Upper lobe of right lung (tissue), 1 donor: ENCODE measurements at places on chromosomes 12 and 14. TPM values are rescaled to one million over a fixed set of nuclear protein-coding genes. Genes with fewer than 3 reads are reported as not detected.

GRCh38 chr12:50050410-50051098, 6.8 kb upstream of the ASIC1 start:
- DNase-seq = peak; percentile 86

DNA sequence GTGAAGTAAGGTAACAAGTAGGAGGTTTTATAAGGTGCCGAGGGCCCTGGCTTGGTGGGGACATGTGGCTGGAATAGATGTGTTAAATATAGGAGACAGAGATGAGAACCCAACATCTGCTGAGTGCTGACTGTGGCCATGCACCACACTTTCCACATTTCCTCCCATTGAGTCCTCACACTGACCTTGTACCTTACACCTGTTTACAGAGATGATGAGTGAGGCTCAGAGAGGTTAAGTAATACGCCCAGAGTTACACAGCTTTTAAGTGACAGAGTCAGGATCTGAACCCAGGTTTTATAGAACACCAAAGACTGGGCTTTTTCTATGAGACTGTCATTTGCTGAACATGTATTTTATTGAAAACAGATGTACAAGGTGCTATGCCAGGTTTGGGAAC, 70.8 kb upstream of the LTA4H start:
- DNase-seq = no peak

GRCh38 chr12:117863002-117863709, 105.6 kb downstream of the KSR2 start:
- DNase-seq = no peak

GRCh38 chr14:85482552-85482951, 47.4 kb upstream of the FLRT2 start:
- DNase-seq = no peak

GRCh38 chr12:104505095-104505818, 48.5 kb downstream of the CHST11 start:
- no peak for DNase-seq

DNA sequence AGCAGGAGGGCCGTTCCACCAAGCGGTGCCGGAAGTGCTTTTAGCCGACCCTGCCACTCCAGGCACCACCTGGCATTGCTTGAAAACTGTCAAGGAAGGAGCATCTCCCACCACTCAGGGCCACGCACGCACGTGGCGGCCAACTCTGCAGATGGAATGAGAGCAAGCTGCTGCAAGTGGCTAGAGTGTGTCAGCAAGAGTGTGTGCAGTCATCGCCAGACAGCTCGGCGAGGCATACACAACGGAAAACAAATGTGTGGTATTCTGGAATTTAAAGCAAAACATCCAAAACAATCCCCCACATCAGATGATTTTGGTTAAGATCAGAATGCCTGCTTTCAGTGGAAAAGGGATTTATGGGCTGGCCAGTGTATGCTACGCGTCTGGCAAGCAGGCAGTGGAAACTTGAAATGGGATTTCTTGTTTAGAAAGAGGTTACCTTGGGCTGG, 11.2 kb downstream of the CD9 start:
- no peak for DNase-seq

DNA sequence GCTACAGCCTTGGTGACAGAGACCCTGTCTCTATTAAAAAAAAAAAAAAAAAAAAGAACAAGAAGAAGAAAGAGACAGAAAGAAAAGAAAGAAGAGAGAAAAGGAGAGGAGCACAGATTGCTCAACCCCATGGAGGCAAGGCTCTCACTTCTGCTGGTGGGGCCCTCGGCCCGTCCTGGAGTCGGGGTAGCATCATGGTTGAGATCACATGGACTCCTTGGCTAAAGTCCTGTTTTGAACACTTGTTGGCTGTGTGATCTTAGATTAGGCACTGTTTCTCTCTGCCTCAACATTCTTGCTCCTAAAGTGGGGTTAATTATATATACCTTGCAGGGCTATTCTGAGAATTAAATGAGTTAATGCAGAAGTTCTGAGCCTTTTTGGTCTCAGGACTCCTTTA, 207.7 kb downstream of the CACNA1C start:
- DNase-seq = no peak

- DNase-seq = no peak
Measured at GRCh38 chr12:89873745-89874144, 165.1 kb upstream of the ATP2B1 start.

The LGR5 gene
- total RNA-seq = 0.35 TPM

The OTUB2 gene
- total RNA-seq = 1.0 TPM

The RPS26 gene
- total RNA-seq = 55.4 TPM
